Epithelial cell of proximal tubule (primary cell): ENCODE measurements at places on chromosomes 2 and 18. TPM values are rescaled to one million over a fixed set of nuclear protein-coding genes. Genes with fewer than 3 reads are reported as not detected.

- no peak for DNase-seq
Measured at GRCh38 chr2:106800976-106801655, 84.9 kb downstream of the ST6GAL2 start.

DNA sequence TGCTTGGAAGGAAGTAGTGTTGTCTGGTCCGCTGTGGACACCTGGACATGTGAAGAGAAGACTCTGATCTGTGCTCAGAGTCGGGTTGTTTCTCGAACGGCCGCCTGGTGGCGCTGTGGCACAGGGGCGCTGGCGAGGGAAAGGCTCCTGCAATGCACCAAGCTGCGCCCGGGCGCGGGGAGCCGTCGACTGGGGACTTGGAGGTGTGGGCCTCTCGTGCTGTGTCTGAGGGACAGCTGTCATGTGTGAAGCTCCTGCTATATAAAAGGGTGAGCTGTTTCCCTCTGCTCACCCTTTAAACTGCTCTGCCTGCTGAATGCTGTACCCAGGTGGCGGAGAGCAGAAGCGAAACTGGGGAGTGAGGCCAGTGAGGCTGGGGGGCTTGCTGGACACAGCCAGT lies 44.0 kb downstream of the GNAL start:
- DNase-seq, result no peak

DNA sequence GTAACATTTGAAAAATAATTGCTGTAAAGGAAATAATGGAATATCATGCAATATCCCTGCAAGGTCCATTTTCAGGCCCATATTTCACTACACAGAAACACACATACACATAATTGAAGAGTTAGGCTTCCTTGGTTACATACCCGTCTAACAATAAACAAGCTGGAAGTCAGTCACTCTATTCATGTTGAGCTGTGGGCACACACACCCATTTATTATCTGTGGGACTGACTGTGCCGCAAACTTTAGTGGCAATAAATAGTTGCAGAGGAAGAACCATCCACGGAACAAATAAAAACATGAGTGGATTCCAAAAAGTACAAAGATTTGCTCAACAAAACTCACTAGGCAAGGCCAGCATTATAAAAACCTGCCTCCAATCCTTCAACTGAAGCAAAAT lies 24.8 kb downstream of the PID1 start:
- no peak for DNase-seq

DNA sequence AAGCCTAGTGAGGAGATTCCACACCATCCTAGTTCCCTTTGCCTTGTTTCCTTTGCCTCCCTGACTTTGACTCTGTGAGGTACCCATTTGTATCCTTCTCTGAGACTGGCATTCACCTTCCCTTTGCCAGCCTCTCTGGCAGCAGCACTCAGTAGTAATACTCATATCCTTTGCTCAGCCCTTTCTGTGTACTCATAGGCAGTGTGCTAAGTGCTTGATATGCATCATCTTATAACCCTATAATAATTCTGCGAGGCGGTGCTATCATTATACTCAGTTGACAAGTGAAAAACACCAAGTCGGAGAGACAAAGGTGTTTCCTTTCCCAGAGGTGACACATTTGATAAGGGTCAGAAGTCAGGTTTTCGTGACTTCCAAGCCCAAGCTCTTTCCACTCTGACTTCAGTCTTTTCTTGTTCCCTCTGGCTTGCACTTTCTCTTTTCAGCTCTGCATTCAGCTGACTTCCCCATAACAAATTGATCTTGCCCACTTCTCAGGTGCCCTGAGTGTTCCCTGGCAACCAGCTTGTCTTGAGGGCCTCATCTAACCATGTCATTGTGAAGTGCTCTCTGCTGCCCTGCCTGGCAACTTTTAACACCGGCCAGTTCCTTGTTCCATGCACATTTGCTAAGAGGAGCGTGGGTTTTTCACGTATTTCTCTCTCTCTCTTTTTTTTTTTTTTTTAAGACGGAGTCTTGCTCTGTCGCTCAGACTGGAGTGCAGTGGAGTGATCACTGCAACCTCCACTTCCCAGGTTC lies 94.5 kb upstream of the UPP2 start:
- DNase-seq, result no peak

GRCh38 chr2:168090366-168091135 lies 156.8 kb downstream of the STK39 start:
- no peak for DNase-seq

DNA sequence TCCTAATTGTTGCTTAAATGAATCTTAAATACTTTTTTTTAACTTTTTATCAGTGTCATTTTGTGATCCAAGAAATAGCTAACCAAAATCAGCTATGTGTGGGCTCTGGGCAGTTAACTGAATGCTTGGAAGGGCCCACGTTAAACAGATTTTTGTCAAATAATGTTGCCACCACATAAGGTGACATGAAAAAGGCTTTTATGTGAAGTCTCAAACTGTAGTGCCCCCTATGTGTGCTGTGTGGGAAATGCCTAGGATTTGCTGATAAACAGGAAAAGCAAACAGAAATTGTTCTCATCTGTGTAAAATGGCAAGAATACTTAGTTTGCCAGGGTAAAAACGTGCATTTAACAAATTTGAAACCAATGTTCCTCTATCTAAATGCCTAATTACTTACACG lies 242.2 kb downstream of the ZNF516 start:
- DNase-seq, result no peak

CAPN10 gene
- total RNA-seq, result 25.2 and 31.9 TPM in 2 replicates

OTOF gene
- total RNA-seq, result not detected in 2 replicates

ERMN gene
- total RNA-seq, result not detected in 2 replicates

LYPD1 gene
- 45.3 and 84.3 TPM in 2 replicates for total RNA-seq
